Ammon's horn (tissue), 1 donor: ENCODE measurements at places on chromosomes 1 and 21.

DNA sequence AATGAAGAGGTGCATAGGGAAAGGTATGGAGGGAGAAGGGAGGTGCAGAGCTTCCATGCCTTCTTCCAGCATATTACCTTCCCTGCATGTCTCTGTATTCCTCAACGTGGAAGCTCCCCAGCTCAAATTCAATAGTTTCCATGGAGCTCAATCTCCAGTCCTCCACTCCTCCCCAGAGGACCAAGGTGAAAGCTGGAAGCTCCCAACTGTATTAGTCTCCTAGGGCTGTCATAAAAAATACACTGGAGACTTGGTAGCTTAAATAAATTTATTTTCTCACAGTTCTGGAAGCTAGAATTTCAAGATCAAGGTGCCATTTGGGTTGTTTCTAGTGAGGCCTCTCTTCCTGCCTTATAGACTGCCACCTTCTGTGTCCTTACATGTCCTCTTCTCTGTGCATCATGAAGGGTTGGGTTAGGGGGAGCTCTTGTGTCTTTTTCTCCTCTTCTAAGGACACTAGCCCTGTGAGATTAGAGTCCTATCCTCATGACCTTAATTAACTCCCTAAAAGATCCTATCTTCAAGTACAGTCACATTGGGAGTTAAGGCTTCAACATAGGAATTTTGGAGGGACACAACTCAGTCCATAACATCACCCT, 21.9 kb upstream of the RABGGTB start:
- DNase-seq: no peak

DNA sequence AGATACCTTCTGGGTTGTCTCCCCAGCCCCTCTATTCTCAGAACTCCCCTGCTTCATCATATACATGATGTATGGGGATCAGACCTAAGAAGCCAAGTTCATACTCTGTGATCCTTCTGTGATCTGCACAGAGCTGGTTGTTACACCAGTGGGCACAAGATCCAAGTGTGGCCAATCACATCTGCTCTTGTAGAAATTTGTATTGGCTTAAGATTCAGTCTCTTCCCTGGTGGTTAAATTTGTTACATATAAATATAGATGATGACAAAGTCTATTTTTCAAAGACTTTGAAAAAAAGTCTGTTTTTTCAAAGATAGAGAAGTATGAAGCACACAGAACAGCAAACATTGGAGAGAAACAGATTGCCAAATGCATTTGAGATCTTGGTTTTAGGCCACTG, 135.8 kb upstream of the FGGY start:
- no peak for DNase-seq

- DNase-seq: no peak
Observed at GRCh38 chr1:160460683-160461287, 60.4 kb downstream of the VANGL2 start.

GRCh38 chr1:28296401-28297261, 32.2 kb upstream of the MED18 start:
- no peak for DNase-seq

DNA sequence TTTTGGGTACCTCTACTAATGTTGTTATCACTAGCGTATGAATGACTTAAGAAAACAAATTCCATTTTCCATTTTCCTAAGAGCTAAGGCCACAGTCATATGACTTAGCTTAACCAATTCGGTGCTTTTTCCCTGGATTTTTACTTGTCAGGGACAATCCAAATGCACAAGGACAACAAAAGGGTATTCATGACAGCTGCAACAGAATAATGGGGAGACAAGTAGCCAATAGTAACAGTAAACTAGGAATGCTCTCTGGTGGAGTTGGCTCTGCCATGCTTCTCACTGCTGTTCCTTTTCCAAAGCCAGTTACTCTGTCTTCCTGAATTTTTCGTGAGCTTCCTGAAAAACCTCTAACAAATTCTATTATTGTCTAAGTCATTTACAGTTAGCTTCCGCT, 52.9 kb downstream of the LRRIQ3 start:
- DNase-seq: peak; percentile 4

GRCh38 chr1:8477983-8478362, 160.1 kb downstream of the SLC45A1 start:
- DNase-seq: no peak

GRCh38 chr1:191629836-191630235, 528.4 kb upstream of the RGS18 start:
- no peak for DNase-seq

GRCh38 chr1:224762046-224762445, 145.9 kb downstream of the CNIH3 start:
- no peak for DNase-seq

DNA sequence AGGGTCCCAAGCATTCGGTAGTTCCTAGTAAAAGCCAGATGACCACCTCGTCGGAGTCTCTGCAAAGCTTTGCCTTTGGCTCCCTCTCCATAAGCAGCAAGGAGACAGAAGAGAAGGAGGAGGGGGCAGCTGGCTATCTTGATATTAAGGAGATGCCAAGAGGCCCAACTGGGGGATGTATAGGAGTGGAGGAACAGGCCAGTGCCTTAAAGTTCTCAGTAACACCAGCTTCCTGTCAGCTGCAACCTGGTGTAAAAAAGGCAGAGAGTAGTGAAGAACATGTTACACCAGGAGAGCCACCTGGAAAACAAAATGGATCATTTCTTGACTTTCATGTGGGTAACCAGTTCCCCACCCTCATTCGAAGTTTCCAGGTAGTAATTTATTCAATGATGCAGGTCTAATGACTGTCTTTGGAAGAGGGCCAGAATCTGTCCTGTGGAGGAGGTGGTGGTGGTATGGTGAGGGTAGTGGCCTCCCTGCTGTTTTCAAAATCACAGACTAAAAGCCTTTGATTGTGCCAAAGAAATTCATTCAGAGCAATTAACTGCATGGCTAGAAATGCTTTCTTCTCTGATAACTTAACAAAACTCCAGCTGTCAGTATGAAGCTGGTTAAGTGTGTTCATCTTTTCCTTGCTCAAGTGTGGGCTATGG, 27.3 kb downstream of the TMEM200B start:
- DNase-seq: no peak
